ENCODE measurements at places on chromosomes 5 and 9. TPM values are rescaled to one million over a fixed set of nuclear protein-coding genes. Genes with fewer than 3 reads are reported as not detected.

- H3K27me3 ChIP-seq: peaks cover 27% of the 10 kb centered on the region
- DNase-seq: no peak
- no peak overlapping the region for H3K4me3 ChIP-seq
- no peak overlapping the region for H3K27ac ChIP-seq
These were observed 5.0 kb upstream of the CXXC5 start for GRCh38 chr5:139642891-139643871.

GRCh38 chr5:80093796-80094195 lies 58.6 kb downstream of the THBS4 start:
- no peaks in the 10 kb centered on the region for H3K36me3 ChIP-seq
- H3K27ac ChIP-seq: no peak overlapping the region
- H3K4me1 ChIP-seq: peaks cover 15% of the 10 kb centered on the region

GRCh38 chr5:166781737-166782136 lies 1509.7 kb upstream of the WWC1 start:
- H3K27ac ChIP-seq: no peak overlapping the region
- H3K36me3 ChIP-seq: no peaks in the 10 kb centered on the region
- DNase-seq: no peak
- H3K4me1 ChIP-seq: no peaks in the 10 kb centered on the region
- no peak overlapping the region for H3K4me3 ChIP-seq

PCDHB15 gene
- total RNA-seq: not detected

GRCh38 chr5:132354381-132355139 lies 14.9 kb upstream of the SLC22A5 start:
- no peak overlapping the region for H3K27ac ChIP-seq
- no peak for DNase-seq
- no peak overlapping the region for H3K4me3 ChIP-seq
- H3K27me3 ChIP-seq: peaks cover 16% of the 10 kb centered on the region
- no peaks in the 10 kb centered on the region for H3K4me1 ChIP-seq
- no peaks in the 10 kb centered on the region for H3K36me3 ChIP-seq

- H3K4me1 ChIP-seq: no peaks in the 10 kb centered on the region
- H3K4me3 ChIP-seq: no peak overlapping the region
- no peak for DNase-seq
- H3K36me3 ChIP-seq: no peaks in the 10 kb centered on the region
- H3K27ac ChIP-seq: no peak overlapping the region
These were observed 47.0 kb downstream of the SARDH start for GRCh38 chr9:133691191-133691590.

GRCh38 chr5:51018423-51018822 lies 352.0 kb downstream of the PARP8 start:
- H3K36me3 ChIP-seq: no peaks in the 10 kb centered on the region
- no peaks in the 10 kb centered on the region for H3K4me1 ChIP-seq
- no peaks in the 10 kb centered on the region for H3K27me3 ChIP-seq
- DNase-seq: no peak
- no peak overlapping the region for H3K4me3 ChIP-seq

DNA sequence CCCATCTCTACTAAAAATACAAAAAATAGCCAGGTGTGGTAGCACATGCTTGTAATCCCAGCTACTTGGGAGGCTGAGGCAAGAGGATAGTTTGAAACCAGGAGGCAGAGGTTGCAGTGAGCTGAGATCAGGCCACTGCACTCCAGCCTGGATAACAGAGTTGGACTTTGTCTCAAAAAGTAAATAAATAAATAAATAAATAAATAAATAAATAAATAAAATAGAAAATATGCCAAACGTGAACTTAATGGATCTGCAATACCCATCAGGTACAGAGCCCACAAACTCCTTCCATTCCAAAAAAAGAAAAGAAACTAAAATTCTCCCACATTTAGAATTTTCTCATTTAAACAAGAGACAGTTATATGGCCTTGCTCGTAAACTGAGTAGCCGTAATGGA lies 702.7 kb downstream of the CDH18 start:
- no peaks in the 10 kb centered on the region for H3K4me1 ChIP-seq
- H3K4me3 ChIP-seq: no peak overlapping the region
- no peak overlapping the region for H3K27ac ChIP-seq
- H3K27me3 ChIP-seq: no peaks in the 10 kb centered on the region

HMGCR gene
- total RNA-seq: 99.9 TPM

DNA sequence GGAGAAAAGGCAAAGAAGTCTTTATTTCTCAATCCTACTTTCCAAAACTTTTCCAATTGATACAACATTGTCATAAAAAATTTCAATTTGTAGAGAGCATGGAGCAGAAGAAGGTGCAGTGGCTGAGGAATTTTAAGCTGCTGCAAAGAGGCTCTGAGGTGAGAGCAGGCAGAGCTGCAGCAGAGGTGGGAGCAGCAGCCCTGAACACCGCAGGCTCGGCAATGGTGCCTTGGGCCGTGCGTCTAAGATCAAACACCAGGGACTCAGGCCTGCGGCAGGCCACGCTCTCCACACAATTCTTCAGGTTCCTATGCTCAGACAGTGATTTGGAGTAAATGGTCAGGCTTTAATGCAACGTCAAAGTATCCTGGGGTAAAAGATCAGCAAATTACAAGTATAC lies 46.3 kb downstream of the SIL1 start:
- no peaks in the 10 kb centered on the region for H3K27me3 ChIP-seq
- H3K27ac ChIP-seq: no peak overlapping the region
- H3K4me3 ChIP-seq: no peak overlapping the region
- H3K4me1 ChIP-seq: peaks cover 3% of the 10 kb centered on the region
- DNase-seq: no peak
- no peaks in the 10 kb centered on the region for H3K36me3 ChIP-seq

MARCHF3 gene
- total RNA-seq: 4.2 TPM

DNA sequence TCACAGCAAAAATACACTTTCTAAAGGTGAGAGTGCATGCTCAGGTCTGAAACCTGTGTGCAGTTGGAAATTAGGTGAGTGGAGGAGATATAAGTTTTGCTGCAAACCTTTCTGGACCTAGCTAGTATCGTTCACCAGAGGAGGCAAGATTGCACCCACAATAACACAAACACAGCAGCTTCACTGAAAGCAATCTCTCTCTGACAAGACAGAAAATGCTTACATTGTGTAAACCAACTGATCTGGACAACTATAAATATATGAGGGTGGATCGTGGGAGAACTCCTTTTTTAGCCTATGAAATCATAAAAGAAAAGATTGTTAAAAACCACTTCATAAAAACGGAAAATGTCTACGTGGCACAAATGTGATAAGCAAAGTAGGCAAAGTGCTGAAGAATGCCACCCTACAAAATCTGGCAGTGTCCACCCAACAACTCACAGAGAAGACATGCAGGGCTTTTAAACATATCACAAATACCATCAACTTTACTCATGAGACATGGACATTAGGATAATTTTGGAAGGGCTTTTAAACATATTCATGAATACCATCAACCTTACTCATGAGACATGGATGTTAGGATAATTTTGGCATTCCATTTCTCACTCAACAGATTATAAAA lies 134.3 kb downstream of the CDH18 start:
- no peaks in the 10 kb centered on the region for H3K36me3 ChIP-seq
- no peak for DNase-seq
- H3K4me3 ChIP-seq: no peak overlapping the region
- no peak overlapping the region for H3K27ac ChIP-seq
- no peaks in the 10 kb centered on the region for H3K4me1 ChIP-seq
- no peaks in the 10 kb centered on the region for H3K27me3 ChIP-seq

GRCh38 chr5:178421699-178422399 lies 168.3 kb downstream of the COL23A1 start:
- H3K4me1 ChIP-seq: no peaks in the 10 kb centered on the region
- H3K36me3 ChIP-seq: no peaks in the 10 kb centered on the region
- no peak overlapping the region for H3K27ac ChIP-seq
- H3K4me3 ChIP-seq: no peak overlapping the region
- no peak for DNase-seq
- H3K27me3 ChIP-seq: peaks cover 7% of the 10 kb centered on the region

GRCh38 chr5:95823738-95824609 lies 1.4 kb upstream of the GLRX start:
- no peaks in the 10 kb centered on the region for H3K36me3 ChIP-seq
- peak overlapping the region; percentile 91 for H3K4me3 ChIP-seq
- peaks cover 56% of the 10 kb centered on the region for H3K4me1 ChIP-seq
- no peaks in the 10 kb centered on the region for H3K27me3 ChIP-seq

GRCh38 chr5:32325062-32325461 lies 12.3 kb upstream of the MTMR12 start:
- H3K4me1 ChIP-seq: peaks cover 4% of the 10 kb centered on the region
- H3K27ac ChIP-seq: no peak overlapping the region
- H3K36me3 ChIP-seq: no peaks in the 10 kb centered on the region

CDH10 gene
- total RNA-seq: not detected

TMC1 gene
- total RNA-seq: not detected

GRCh38 chr5:178069909-178070308 lies 43.4 kb upstream of the N4BP3 start:
- no peak overlapping the region for H3K27ac ChIP-seq
- DNase-seq: peak; percentile 73
- H3K4me1 ChIP-seq: peaks cover 4% of the 10 kb centered on the region

DNA sequence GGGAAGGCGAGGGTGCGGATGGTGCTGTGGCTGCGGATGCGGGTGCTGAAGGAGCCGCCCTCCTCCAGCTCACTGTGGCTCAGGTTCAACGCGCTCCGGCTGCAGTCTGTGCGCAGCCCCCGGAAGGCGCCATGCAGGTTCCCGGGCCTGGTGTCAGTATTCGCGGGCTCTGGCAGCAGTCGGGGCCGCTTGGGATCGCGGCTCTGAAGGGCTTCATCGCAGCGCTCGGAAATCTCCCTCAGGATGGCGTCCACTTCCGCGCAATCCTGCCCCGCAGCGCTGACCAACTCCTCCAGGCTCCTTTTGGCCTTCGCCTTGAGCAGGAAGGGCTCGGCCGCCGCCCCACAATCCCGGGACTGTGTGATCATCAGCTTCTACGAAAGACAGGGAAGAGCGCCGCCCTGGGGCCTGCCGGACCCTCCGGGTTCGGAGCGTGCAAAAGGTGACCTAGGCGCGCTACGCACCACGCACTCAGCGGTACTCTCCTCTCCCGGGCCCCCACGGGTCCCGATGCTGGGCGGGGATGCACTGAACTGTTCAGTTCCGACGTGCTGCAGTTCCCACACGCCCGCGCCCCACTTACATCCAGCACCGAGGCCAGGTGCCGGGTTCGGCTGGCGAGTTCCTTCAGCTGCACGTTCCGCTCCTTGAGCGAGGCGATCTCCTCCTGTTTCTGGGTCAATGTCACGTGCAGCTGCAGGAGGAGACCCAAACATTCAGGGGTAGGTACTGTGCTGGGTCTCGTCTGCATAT lies 6.5 kb downstream of the MCIDAS start:
- H3K27me3 ChIP-seq: peaks cover 80% of the 10 kb centered on the region
- peak overlapping the region; percentile 15 for H3K27ac ChIP-seq
- peaks cover 3% of the 10 kb centered on the region for H3K36me3 ChIP-seq
- H3K4me3 ChIP-seq: peak overlapping the region; percentile 77
- peak; percentile 67 for DNase-seq

DNA sequence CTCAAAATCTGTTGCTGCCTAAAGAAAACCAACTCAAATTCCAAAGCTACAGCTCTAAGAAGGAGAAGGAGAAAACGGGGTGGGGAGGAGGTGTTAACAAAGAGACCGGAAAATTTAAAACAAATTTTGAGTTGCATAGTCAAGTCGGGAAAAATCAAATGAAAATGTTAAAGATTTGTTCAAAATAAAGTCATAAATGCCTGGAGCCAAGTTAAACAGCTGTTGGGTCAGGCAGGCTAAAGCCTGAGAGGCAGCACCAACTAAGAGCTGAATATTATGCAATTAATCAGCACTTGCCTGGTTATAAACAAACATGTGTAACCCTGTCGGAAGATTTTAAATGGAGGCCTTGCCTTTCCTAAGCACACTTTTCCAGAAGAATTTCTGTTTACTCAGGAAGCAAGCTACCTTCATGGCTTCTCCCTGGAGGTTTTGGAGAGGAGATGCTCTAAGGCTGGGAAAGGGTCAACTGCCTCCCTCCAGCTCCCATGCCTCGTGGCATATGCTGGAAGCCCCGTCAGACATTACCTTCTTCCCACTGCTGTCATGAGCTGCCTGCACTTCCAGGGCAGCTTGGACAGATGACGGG lies 270.5 kb downstream of the DMRT2 start:
- no peak for DNase-seq
- no peaks in the 10 kb centered on the region for H3K36me3 ChIP-seq
- no peaks in the 10 kb centered on the region for H3K4me1 ChIP-seq
- H3K27me3 ChIP-seq: peaks cover 9% of the 10 kb centered on the region
- no peak overlapping the region for H3K4me3 ChIP-seq

- peak; percentile 77 for DNase-seq
- no peaks in the 10 kb centered on the region for H3K27me3 ChIP-seq
- H3K27ac ChIP-seq: no peak overlapping the region
- no peak overlapping the region for H3K4me3 ChIP-seq
These were observed 97.5 kb downstream of the COL5A1 start for GRCh38 chr9:134738869-134739659.

DNA sequence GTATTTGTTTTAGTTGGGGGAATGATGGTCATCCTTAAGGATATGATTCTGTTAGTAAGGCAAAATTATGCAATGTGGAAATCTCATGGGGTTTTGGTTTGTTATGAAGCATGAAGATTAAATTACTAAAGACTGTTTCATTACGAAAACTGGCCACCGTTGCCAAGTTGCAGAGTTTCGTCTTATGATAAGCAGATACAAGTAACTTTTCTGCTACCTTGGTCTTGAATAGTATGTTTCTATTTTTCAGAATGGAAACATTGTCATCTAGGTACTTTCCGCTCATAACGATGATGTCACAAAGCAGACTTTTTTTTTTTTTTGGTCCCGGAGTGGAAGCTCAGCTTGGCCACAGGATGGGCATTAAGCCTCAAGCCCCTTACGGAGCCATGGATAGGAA lies 4.2 kb downstream of the CCNI2 start:
- peak; percentile 79 for DNase-seq
- H3K27me3 ChIP-seq: no peaks in the 10 kb centered on the region
- H3K4me3 ChIP-seq: peak overlapping the region; percentile 60
- H3K36me3 ChIP-seq: peaks cover 37% of the 10 kb centered on the region
- H3K27ac ChIP-seq: peak overlapping the region; percentile 82

DNA sequence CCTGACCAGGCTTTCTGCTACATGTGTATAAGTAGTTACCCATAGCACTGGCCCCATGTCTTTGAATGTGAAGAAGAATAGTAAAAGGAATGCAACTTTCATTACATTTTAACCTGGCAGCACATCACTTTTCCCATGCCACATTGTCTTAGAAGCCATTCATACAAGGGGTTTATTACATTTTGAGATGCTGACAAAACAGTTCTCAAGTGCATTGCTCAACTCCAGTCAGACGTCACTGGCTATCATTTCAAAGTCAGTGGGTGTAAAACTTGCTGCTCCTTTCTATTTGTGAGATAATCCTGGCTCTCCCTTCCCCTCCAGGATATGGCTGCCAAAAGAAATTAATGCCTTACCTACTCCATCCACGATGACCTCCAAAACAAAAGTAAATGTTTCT lies 97.0 kb upstream of the VCAN start:
- no peaks in the 10 kb centered on the region for H3K36me3 ChIP-seq
- H3K27ac ChIP-seq: no peak overlapping the region
- no peak overlapping the region for H3K4me3 ChIP-seq
- H3K27me3 ChIP-seq: peaks cover 3% of the 10 kb centered on the region
- no peak for DNase-seq
